ENCODE measurements at places on chromosomes 6 and 20.

GRCh38 chr6:143264986-143265764 lies 185.3 kb downstream of the ADAT2 start:
- no peak for DNase-seq

- no peak for DNase-seq
Measured at GRCh38 chr6:46832816-46833215, 39.6 kb downstream of the MEP1A start.

- DNase-seq, result no peak
Measured at GRCh38 chr6:7691021-7691420, 34.9 kb upstream of the BMP6 start.

DNA sequence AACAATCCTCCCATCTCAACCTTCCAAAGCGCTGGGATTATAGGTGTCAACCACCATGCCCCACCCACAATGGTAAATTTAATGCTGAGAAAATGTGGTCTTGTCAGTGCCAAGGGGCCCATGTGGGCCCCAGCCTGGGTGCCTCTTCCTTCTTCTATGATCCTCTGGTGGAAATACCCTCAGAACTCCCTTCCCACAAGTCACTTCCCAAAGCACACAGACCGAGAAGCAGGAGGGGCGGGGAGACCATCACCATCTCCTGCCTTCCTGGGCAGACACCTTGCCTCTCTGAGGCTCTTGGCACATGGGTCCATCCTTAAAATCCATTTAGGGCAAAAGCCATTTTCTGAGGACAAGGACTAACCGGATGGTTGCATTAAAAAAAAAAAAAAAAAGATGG lies 59.0 kb downstream of the NOL4L start:
- DNase-seq, result no peak

DNA sequence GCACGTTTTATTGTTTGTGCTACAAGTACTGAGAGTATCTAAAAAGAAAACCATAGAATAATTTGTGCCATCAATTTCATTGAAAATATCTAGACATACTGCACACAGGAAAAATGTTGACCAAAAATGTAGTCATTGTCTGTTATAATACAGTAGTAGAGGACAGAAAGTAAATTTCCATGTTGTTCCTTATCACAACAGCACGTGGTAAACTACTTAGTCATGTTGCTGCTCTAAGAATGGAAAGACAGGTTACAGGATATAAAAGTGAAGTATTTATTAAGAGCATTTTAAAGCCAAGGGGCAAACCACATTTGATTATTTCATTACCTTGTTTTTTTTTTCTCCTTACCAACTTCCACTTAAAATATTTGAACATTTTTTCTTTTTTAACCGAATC lies 89.0 kb upstream of the CEP85L start:
- DNase-seq, result no peak

GRCh38 chr6:6005051-6006005 lies 1.4 kb downstream of the NRN1 start:
- no peak for DNase-seq

GRCh38 chr6:35248300-35248699 lies 11.2 kb upstream of the ZNF76 start:
- no peak for DNase-seq

GRCh38 chr6:25652007-25652515 lies at the start of gene SCGN:
SCGN (plus strand) TSS chr6:25652215; CDS start chr6:25652404, 189 bp downstream.
- DNase-seq, result no peak

GRCh38 chr6:36969240-36969691 lies 14.7 kb downstream of the PI16 start:
- no peak for DNase-seq

DNA sequence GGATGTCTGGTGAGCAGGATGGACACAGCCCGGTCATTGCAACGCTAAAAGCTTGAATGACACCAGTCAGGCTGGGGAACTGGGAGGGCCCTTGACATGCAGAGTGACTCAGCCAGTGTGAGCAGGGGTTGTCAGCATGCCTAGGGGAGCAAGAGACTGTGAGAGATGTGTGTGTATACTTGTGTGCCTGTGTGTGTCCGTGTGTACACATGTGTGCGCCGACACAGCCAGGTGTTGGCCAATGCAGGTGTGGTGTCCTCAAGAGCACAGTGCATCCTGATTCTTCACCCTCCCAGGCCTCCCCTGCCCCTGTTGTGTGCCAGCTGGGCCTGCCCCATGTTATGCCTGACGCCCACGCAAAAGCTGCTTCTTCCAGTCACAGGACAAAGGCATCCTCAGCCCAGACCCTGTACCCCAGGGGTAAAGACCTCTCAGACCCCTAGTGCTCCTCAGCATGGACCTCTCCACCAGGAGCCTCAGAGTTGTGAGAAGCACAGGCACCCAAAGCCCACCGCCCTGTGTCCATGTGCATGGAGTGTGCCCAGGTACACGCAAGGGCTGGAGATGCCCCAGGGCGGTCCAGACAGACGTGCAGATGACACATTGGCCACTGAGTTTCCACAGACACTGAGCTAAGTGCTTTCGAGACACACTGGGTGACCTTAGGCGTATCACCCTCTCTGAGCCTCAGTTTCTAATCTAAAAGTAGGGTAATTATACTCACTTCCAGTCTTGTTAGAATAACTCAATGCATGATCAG lies 16.6 kb downstream of the NRSN2 start:
- no peak for DNase-seq

- no peak for DNase-seq
Measured at GRCh38 chr20:33431797-33432381, 11.7 kb downstream of the SNTA1 start.

DNA sequence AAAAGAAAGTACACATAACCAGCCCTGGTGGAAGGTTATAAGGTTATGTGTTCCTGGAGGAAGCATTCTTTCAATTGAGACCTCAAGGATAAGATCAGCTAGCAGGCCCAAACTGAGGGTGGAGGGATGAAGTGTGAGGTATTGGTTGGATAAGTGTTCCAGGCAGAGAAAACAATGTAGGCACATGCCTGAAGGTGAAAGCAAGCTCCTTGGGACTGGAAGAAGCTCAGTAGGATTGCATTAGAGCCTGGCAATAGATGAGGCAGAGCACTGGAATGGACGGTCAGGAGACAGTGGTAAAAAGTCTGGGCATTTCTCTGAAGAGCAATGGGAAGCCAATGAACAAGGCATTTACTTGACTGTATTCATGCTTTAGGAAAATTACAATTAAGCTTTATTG lies 89.9 kb upstream of the SHLD1 start:
- DNase-seq, result no peak

GRCh38 chr20:62742979-62743776 lies 34.5 kb downstream of the NTSR1 start:
- no peak for DNase-seq

DNA sequence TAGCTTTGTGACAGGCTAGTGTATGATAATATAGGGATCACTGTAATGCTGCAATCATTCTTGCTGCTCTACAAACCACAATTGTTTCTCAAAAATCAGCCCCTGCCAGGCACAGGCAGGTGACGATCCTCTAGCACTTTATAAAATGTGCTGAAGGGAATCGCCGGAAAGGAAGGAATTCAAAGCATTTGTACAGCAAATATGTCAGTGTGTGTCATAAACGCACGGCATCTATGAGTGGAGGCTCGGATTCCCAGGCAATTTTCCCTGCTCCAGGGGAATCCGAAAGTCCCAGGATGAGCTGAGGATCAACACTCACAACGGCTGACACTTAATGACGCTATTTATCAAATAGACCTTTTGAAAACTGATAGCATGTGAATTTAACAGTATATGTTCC lies 1.4 kb downstream of the PHACTR1 start:
- DNase-seq, result no peak

GRCh38 chr6:43396408-43397149 lies 27.1 kb upstream of the ZNF318 start:
- DNase-seq, result no peak

DNA sequence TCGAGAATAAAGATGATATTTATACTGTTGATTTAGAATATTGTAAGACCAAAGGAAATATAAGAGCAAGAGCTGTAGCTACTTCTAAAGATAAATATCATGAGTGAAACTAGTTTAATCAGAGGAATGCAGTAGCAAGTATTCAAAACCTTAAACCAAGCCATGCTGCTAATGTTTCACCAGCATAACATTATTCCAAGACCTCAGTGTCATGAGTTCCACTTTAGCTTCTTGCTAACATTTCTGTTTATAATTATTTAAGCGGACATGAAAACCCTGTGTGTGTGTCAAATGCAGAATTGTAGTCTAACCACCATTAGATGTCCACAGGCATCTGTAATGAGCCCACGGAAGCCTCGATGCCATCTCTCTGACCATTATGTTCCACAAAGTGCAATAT lies 752.6 kb upstream of the MARCKS start:
- no peak for DNase-seq

DNA sequence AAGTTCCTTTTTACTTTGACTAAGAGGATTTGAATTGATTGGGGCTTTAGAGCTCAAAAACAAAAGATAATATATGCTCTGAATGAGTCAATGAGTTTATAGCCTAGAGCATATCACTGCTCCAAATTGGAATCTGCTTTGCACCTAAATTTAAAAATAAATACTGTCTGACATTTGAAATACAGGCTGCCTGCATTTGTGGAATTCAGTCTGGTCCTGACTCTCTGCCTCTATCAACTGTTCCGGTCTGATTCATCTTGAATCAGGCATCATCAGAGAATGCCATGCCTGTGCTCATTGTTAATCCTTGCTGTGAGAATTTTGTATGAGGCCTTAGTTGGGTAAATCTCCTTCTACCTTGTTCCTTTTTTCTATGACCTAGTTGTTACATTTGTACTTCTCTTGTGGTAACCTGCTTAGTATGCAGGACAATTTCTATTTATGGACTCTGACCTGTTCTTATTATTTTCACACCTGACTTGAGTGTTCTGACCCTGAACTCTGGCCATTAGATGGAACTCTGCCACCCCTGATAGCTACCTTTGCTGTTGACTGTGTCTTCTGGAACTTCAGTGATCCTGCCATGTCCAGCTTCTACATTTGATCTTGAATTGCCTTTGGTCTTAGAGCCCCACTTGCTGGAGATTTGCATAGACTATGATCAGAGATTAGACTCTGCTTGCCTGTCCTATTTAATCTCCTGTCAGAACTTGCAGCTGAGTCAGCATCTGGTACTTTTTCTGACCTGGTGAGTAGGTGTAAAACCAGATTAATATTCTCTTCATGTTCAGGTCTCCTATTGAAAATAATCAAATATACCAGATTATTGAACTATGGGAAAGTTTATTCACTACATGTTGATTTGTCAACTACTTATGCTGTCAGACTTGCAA lies 442.7 kb upstream of the HS3ST5 start:
- no peak for DNase-seq

- no peak for DNase-seq
Measured at GRCh38 chr6:109015176-109015575, 79.5 kb downstream of the SESN1 start.

DNA sequence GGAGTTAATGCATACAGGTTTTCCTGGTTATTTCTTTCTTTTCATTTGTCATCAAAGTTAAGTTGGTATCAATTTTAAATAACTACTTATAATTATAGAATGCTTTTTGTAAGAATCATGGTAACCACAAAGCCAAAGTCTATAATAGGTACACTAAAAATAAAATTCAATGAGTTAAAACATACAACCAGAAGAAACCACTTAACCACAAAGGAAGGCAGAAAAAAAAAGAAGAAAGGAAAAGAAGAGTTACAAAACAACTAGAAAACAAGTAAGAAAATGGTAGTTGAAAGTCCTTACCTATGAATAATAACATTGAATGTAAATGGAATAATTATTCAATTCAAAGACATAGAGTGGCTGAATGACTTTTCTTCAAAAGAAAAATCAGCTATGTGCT lies 45.6 kb downstream of the THBS2 start:
- DNase-seq, result no peak

GRCh38 chr6:2026133-2026532 lies 219.3 kb downstream of the GMDS start:
- no peak for DNase-seq

DNA sequence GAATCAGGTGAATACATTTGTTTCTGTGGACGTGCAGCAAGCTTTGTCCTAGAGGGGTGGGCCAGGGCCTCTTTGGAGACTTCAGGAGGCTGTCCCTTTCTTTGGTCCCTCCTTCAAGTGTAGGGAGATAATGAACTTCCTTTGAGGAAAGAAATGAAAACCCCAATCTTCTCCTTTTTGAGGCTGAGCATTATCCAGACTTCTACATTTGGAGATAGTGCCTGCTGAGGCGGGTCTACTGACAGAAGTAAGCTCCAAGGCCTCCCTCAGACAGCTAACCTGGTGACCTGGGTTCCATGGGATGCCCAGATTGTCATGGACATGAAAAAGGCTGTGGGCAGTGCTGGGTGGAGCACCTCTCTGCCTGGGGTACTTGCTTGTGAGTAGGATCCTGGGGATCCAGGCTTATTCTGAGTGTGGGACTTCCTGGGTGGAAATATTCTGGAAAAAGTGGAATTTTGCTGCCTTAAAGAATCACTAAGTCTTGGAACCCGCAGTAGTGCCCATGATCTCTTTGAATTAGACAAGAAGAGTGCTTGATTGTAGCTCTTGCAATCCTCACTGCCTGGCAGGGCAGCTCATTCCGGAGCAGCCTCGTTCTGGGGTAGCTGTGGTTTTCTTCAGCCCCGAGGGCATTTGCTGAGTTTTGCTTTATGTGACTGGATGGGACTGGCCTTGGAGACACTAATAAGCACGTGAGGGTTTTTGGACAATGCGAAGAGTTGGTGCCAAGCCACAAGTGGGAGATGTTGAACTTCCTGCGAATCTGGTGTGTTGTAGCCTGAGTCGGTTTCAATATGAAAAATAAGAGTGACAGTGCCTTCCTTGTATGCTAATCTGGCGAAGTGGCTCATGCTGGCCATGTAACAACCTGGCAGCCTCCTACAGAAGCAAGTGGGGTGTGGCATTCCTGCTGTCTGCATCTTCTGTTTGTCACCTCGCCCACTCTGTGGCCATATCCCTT lies 28.1 kb downstream of the SNRNP48 start:
- DNase-seq, result no peak

- no peak for DNase-seq
Measured at GRCh38 chr6:111530218-111530617, 47.2 kb upstream of the REV3L start.

- no peak for DNase-seq
Measured at GRCh38 chr6:81561071-81561564, 191.4 kb downstream of the TENT5A start.

- no peak for DNase-seq
Measured at GRCh38 chr6:18053555-18054445, 66.4 kb upstream of the KIF13A start.

DNA sequence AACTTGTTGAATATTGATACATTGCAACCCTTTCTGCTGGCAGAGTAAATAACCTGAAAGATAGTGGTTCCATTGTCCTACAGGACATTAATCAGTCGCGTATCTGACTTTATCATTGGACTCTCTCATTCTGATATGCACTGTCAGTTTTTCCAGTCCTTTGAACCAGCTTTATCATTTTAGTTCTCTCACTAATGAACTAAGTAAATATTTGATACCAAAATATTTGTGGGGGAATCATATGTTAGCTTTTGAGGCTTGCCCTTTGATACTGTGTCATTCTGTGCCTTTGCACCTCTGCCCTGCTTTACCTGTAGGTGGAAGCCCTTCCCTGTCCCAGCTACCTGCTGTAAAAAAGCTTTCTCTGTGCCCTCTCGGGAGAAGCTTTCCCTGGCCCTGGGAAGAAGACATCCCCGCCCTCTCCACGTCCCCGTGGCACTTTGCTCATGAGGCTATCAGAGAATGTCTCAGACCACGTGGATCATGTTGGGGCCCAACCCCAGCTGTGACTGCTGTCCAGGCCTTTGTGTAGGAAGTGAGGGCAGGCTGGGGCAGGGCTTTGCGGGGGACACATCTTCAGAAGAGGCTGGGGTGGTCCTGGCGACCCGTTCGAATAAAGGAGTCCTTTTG lies 117.8 kb upstream of the NXT1 start:
- DNase-seq, result no peak

GRCh38 chr20:35893942-35894341 lies 60.4 kb downstream of the SCAND1 start:
- no peak for DNase-seq
